ENCODE measurements at places on chromosomes 3 and 15. TPM values are rescaled to one million over a fixed set of nuclear protein-coding genes. Genes with fewer than 3 reads are reported as not detected.

GRCh38 chr3:124168271-124168670, 176.3 kb upstream of the ROPN1 start:
- no peaks in the 10 kb centered on the region for H3K36me3 ChIP-seq
- no peak overlapping the region for H3K27ac ChIP-seq
- no peak overlapping the region for H3K4me3 ChIP-seq
- H3K4me1 ChIP-seq = peaks cover 4% of the 10 kb centered on the region
- no peaks in the 10 kb centered on the region for H3K27me3 ChIP-seq

GRCh38 chr3:4741404-4742307, 237.6 kb upstream of the BHLHE40 start:
- peak overlapping the region; percentile 70 for H3K27ac ChIP-seq
- no peaks in the 10 kb centered on the region for H3K4me1 ChIP-seq
- H3K36me3 ChIP-seq = no peaks in the 10 kb centered on the region
- DNase-seq = peak; percentile 46

DNA sequence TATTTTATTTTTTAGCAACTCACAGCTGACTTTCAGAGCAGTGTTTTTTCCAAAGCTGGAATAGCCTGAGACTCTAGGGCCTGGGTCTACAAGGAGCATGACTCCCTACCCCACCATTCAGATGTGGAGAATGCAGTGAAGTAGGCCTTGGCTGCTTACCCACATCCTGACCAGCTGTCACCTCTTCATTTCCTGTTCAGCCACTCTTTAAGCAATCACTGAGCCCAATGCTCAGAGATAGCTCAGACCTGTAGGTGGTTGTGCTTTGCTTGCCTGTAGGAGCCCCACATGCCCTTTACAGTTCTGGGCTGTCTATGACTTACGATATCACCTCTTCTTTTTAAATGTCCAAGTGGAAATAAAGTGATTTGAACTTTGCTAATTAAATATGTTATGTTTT, 148.1 kb downstream of the NEK11 start:
- no peaks in the 10 kb centered on the region for H3K4me1 ChIP-seq
- H3K27ac ChIP-seq = no peak overlapping the region
- no peaks in the 10 kb centered on the region for H3K27me3 ChIP-seq

- H3K27me3 ChIP-seq = no peaks in the 10 kb centered on the region
- H3K36me3 ChIP-seq = no peaks in the 10 kb centered on the region
- H3K27ac ChIP-seq = no peak overlapping the region
- H3K4me3 ChIP-seq = no peak overlapping the region
- no peaks in the 10 kb centered on the region for H3K4me1 ChIP-seq
Measured at GRCh38 chr3:46168583-46169345, 39.3 kb downstream of the CCR1 start.

DNA sequence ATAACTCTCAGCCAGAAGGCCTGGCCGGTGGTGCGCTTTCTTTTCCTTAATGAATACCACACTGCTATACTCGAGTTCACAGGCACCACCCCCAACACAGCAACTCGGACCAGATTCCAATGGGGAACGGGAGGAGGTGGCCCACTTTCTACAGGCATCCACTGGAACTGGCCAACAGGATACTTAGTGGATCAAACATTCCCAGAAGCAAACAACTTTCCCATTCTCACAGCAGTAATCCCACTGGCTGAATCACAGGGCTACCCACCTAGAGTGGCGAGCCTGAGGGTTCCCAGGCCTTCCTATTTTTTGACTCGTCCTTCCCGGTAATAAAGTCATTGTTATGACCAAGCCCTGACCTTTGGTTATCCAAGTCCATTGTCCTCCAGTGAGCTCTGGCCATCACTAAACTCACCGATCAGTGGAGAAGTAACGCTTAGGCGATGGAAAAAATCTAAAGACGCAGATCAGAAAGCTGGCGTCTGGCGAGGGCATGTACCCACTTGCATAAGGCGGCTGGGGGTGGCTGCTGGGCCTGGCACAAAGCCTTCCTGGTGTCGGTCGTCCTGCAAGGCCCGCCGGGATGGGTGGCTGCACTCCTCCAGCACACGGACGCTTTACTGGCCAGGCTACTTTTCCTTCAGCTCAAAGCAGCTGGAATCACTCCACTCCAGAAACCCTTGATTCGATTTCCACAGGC, 1.2 kb downstream of the EOGT start:
- peak overlapping the region; percentile 74 for H3K4me3 ChIP-seq
- H3K27ac ChIP-seq = peak overlapping the region; percentile 98

GRCh38 chr3:58563386-58564035, 13.7 kb downstream of the FAM107A start:
- H3K36me3 ChIP-seq = no peaks in the 10 kb centered on the region
- no peak overlapping the region for H3K4me3 ChIP-seq
- DNase-seq = no peak
- H3K27ac ChIP-seq = no peak overlapping the region
- H3K27me3 ChIP-seq = no peaks in the 10 kb centered on the region

The CPA3 gene
- total RNA-seq = 0.08 TPM

The SEMA3B gene
- total RNA-seq = 60.2 TPM

The GNAT1 gene
- total RNA-seq = not detected

Data from hepatocyte (in vitro differentiated cells).